ENCODE measurements at places on chromosomes 5 and 9.
A peak's percentile ranks its signal among the peaks of the same experiment; 100 is the strongest.

- no peak for DNase-seq
These were observed 14.4 kb upstream of the ZDHHC11 start for GRCh38 chr5:865168-865521.

GRCh38 chr5:132677682-132678400 is 4.1 kb downstream of the IL4 start:
- DNase-seq, result no peak

DNA sequence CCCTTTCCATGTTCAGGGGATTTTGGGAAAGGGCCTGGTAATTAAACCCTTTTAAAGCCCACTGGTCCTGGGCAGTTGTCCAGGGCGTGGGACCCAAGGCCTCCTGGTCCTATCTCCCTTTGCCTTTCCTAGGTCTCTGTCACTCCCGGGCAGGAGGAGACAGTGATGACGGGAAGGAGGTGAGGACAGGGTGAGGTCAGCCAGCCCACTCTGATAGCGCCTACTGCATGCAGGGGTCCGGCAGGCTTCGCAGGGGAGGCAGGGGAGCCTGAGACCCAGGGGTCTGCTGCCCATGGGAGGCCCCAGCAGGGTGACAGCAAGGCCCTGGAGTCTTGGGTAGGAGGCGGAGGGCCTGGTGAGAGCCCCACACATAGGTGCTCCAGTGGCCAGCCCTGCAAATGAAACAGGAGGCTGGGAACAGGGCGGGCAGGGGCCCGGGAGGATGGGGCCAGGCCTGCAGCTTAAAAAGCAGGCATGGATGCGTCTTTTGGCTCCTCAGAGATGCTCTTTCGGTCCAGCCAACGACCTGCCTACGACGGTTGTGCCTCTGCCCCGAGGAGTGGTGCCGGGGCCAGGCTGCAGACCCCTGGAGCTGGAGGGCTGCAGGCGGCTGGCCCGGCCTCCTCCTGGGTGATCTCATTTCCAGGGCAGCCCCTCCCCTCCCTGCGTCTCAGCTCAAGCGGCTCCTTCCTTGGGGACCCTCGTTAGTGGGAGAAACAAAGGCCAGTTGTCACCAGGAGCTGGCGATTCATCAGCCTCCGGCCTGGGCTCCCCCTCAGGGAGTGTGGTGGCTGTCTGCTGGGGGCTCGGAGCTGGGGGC is 6.7 kb upstream of the RXRA start:
- DNase-seq, result peak; percentile 4

DNA sequence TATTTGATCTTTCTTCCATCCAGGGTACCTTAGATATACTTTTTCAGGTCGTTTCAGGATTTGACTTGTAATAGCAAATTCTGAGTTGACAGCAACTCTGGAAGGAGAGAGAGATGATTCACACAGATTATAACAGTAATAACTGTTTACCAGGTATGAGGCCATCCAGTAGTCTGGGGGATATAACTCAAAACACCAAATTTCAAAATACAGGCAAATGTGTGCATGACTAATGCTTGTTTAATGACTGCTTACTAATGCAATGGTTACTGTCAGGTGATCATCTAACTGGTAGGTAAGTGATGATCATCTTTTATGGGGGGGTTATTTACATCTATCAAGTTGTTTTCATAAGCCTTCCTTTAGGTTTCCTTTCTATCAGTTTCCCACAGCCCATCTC is 412.3 kb downstream of the MAT2B start:
- no peak for DNase-seq

GRCh38 chr5:140042393-140042642 is 781 bp downstream of the NRG2 start:
- DNase-seq, result no peak

DNA sequence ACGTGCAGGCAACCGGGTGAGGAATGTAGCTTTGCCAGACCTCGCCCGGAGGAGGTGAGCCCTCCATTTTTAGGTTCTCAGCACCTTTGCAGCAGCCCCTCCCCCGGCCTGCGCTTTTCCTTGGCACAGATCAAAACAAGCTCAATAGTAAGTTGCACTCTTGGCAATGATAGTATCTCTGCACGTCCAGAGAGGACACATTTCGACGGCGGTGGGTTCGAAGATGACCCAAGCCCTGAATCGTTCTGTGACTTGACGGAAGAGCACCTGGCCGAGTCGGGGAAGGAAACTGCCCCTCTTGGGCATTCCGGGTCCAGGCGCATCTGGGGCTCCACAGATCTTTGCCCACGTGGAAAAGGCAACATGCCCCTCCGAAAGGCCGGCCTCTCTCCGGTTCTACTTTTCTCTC is 904 bp downstream of the GDNF start:
- DNase-seq, result no peak

DNA sequence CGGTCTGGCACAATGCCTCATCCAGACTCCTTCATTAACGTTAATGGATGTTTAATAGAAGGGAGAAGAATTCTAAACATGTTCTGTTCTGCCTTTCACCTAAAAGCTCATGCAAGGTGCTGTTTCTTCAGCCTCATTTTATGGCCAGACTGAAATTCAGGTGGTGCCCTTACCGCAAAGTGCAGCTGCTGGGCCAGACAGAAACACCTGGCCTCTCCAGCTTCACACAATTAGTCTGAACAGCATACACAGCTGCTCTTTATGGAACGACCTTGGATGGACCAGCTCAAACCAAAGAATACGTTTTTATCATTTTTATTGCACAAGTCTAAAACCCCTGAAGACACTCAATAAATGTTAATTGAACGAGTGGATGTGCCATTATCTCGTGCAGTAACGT is 4.6 kb downstream of the SNCAIP start:
- no peak for DNase-seq

All from hematopoietic multipotent progenitor cell treated with erythropoietin and hydrocortisone succinate and interleukin-3 and kit ligand, for 17 days (in vitro differentiated cells).